ENCODE measurements at places on chromosomes 3 and 15.

DNA sequence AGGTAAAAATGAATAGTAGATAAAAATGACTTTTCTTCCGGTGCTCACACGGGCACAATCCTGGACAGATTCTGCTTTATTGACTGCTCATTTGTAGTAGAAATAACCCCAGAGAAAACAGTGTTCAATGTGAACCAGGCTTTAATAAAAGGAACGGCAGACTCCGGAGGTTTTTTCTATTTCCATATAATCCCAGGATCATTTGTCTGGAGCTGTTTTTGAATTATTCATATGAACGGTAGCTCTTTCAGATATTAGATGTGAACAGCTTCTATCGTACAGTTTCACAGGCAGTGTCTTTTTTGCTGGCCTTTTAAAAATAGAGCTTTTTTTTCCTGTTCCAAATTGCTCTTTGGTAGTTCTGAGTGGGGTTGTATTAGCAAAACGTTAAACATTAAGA, 347.3 kb downstream of the MFSD1 start:
- no peak for DNase-seq

DNA sequence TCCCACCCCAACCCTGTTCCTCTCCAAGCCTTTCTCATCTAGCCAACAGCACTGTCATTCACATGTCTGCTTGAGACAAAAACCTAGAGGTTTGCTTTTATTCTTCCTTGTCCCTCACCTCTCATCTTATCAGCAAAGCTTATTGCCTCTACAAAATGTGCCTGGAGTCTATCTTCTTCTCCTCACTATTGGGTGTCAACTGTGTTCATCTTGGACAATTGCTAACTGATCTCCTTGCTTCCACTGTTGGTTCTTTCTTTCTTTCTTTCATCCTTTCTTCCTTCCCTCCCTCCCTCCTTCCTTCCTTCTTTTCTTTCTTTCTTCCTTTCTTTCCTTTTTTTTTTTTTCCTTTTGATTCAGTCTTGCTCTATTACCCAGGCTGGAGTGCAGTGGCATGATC, 48.2 kb downstream of the FOXL2 start:
- DNase-seq, result no peak

DNA sequence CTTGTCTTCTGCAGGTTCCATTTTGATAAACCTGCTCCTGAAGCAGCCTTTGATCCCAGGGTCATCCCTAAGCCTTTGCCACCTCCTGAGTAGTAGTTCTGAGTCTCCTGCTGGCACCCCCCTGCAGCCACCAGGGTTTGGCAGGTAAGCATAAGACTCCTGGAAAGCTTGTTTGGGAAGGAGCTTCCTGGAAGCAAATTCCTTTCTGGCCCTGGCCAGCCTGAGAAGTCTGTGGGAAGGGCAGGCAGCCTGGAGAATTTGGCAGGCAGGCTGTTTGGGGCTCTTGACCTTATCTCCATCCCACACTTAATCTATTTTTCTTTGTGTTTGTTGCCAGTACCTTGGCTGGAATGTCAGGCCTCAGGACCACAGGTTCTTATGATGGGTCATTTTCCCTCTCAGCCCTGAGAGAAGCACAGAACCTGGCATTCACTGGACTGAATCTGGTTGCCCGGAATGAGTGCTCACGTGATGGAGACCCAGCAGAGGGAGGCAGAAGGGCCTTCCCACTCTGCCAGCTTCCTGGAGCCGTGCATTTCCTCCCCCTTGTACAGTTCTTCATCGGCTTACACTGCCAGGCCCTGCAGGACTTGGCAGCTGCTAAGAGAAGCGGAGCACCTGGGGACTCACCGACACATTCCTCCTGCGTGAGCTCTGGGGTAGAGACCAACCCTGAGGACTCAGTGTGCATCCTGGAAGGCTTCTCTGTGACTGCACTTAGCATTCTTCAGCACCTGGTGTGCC, 13.4 kb downstream of the ATRIP start:
- DNase-seq, result no peak

GRCh38 chr3:167691366-167691765, 37.6 kb upstream of the WDR49 start:
- DNase-seq, result peak; percentile 35

DNA sequence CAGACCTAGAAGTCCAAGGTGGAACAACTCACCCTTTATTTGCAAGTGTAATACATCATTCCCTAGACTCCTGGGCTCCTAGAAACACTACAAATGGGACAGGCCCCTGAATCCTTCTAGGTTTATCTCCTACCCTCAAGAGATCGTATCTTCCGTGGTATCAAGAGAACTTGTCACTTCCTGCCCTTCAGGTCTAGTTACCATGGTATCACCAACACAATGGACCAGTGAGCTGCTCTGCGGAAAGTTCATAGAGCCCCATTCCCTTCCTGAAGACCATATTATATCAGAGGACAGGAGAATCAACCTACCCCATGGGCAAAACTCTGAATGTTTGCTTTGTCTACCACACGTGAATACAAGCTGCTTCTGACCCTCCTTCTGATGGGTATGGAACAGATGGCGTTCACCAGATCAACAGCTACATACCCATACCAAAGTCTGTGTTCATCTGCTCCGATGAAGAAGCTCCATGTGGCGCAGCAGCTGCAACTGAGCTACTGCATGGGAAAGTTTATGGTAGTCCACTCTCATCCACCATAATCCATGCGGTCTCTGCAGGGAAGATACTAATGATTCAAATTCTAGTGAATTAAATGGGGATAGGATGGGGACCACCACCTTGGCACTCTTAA, 84.6 kb upstream of the KLF13 start:
- DNase-seq, result peak; percentile 48

DNA sequence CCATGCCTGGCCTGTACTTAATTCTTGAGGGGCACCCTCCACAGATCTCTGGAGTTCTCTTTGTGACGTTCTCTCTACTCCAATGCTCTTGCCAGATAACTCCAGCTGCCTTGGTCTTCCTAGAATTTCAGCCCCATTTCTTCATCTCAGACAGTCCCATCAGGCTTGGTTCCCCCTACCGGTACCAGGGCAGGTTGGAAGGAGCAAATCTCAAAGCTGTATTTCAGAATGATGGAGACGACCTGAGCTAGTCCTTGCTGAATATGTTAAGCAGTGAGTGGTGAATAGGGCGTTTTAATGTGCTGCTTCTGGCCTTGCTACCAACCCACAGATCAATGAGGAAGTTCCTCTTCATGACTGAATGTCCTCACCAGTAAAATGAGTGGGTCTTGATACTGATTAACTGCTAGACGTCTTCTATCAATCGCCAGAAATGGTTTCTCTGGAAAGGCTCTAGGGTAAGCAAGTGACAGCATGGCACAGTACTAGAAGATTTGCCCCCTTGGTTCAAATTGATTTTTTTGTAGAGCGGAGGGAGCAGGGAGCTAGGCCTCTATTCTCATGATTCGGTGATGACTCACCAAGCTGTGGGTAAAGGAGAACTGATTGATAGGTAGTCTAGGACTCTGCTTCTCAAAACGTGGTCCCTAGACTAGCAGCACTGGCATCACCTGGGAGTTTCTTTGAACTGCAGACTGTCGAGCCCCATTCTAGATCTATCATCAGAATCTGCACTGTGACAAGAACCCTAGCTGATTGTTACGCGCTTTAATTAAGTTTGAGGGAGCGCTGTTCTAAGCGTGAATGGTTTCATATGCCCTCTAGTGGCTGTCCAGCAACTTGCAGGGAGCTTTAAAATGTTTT, 67.8 kb downstream of the UBP1 start:
- DNase-seq, result peak; percentile 64

- no peak for DNase-seq
Observed at GRCh38 chr3:126378341-126378751, 16.4 kb upstream of the CFAP100 start.

GRCh38 chr3:45981346-45982074, 14.1 kb downstream of the FYCO1 start:
- no peak for DNase-seq

DNA sequence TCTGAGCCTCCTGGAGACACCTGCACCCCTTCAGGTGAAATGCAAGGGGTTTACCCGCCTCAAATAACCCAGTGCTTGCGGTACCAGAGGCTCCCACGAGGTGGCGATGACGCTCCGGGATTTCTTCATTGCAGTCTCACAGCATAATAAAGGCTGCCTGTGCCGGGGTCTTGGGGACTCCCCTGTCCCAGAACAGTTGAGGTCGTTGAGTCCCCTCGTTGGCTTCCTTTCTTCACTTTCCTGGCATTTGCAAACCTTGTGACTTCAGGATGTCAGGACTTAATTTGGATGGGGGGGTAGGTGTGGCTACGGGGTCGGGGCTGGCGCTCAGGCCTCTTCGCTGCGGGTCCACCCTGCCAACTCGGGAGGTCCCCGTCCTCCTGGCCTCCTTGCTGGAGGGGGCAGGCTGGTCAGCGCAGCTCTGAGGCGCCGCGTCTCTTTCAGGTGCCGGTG, 1.3 kb downstream of the GNAT1 start:
- peak; percentile 90 for DNase-seq

- DNase-seq, result no peak
Observed at GRCh38 chr15:71565631-71566160, 244.7 kb upstream of the NR2E3 start.

- no peak for DNase-seq
Observed at GRCh38 chr15:97840501-97840900, 120.0 kb upstream of the ARRDC4 start.

DNA sequence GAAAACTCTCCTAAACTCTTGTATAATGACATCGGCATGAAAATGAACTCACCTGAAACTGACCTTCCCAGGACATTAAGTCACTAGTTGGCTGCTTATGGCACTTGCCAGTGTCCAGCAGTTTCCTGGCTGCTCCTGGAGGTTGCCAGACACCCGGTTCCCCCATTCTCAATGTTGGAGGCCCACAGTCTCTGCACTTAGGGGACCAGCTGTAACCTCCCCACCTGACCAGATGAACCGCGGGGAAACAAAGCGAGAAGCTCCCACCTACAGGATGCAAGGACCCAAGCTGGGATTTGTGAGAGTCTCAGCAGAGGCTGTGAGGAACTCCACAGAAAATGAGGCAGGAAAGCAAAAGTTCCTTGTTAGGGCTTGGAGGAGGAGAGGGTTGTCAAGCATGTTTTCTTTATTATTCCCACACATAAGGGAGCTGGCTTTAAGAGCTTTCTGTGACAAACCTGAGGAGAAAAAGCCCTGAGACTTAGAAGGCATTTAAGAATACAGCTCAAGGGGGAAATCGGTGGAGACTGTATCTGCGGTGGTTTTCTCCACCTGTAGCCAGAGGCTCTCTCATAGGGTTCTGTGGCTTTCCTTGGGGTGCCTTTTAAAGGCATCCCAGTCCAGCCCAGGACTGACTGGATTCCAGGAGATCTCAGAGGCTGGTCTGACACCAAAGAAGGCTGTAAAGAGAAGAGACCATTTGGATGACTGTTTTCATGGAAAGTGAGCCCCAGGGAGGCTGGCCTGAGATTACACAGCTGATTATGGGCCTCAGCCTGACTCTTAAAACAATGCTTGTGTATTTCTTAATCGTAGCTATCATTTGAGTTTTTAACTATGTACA, 4.6 kb downstream of the TPM1 start:
- no peak for DNase-seq

DNA sequence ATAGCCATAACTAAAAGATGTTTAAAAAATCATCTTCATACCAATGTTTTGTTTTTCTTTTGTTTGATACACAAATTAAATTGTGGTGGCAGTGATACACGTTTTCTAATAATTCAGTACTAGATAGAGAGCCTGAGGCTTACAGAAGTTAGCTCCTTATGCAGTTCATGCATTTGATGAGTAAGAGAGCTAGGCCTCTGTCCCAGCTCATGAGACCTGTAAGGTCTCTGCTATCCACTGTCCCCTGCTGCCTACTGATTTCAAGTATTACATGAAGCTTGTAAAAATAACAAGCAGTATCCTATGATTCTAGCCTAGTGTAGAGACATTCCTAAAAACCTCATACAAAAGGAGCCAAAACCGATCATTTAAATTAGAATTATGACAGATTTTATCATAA, 144.5 kb downstream of the MBNL1 start:
- no peak for DNase-seq

DNA sequence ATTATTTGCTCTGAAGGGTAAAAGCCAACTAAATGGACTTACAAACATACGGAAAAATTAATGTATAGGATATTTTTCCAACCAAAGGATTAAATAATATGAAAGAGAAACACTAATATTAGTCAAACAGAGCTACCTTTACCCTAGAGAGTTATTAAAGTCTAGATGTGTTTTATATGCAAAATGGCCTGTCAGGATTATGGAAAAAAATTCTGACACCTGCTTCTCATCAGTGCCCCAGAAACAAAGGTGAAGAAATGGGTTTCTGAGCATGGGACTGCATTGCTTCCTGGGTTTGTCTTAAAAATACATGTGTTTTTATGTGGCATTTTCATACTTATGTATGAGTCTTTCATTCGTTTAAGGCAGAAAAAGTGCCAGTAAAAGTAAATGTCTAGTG, 148.3 kb downstream of the ROBO2 start:
- no peak for DNase-seq

GRCh38 chr15:100932676-100933348, 13.7 kb downstream of the LRRK1 start:
- DNase-seq, result no peak

GRCh38 chr15:48440084-48440483, 108.9 kb downstream of the DUT start:
- DNase-seq, result no peak

- DNase-seq, result no peak
Observed at GRCh38 chr3:82038556-82038955, 277.1 kb upstream of the GBE1 start.

DNA sequence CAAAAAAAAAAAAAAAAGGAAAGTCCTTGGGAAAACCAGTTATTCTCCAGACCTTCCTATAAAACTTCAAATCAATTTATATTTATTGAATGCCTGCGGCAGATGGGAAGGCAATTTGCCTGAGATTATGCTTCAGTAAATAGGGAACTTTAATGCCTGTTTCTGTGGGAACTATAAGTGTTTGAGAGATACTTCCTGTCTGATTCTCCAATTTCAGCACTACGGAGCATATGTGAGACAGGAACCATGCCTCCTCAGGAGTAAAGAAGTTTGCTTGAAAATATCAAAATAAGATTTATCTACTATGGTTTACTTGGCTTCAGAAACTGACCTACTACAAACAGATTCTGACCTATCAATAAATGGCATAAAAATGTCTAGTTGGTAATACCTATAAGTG, 135.5 kb downstream of the CBLB start:
- DNase-seq, result no peak

DNA sequence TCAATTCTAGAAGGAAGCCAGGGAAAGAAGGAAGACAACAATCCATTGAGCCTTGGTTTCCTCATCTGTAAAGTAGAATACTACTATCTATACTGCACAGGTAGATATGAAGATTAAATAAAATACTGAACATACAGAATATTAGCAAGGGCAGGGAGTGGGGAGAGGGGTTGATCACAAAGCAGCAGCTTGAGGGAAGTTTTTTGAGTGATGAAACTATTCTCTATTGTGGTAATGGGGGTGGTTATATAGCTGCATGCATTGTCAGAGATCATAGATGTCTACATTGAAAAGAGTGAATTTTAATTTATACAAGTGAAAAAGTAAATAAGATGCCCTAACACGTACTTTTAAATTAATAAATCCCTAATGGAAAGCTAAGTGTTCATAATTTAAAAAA, 242.6 kb upstream of the LRTM1 start:
- DNase-seq, result no peak

GRCh38 chr3:100988080-100988479, 5.1 kb downstream of the ABI3BP start:
- no peak for DNase-seq

GRCh38 chr3:142319094-142319493, 93.7 kb upstream of the GK5 start:
- DNase-seq, result no peak

- no peak for DNase-seq
Observed at GRCh38 chr3:88030210-88030609, 28.6 kb downstream of the CGGBP1 start.

GRCh38 chr3:143974271-143975238, 2.9 kb downstream of the DIPK2A start:
- DNase-seq, result no peak

Measured in activated naive CD4-positive, alpha-beta T cell treated with anti-CD3 and anti-CD28 coated beads, Interleukin-2, amount 10 ng/mL, durations not matched to agents 7 days and 5 days (primary cell).